Motor neuron (in vitro differentiated cells): ENCODE measurements at places on chromosomes 7 and 10. TPM values are rescaled to one million over a fixed set of nuclear protein-coding genes. Genes with fewer than 3 reads are reported as not detected.
A peak's percentile ranks its signal among the peaks of the same experiment; 100 is the strongest.

CREB3L2 gene
- 16.6 and 24.7 TPM in 2 replicates for total RNA-seq

- ATAC-seq: peak; percentile 79
Observed at GRCh38 chr10:100826983-100827818, 81.8 kb downstream of the PAX2 start.

DNA sequence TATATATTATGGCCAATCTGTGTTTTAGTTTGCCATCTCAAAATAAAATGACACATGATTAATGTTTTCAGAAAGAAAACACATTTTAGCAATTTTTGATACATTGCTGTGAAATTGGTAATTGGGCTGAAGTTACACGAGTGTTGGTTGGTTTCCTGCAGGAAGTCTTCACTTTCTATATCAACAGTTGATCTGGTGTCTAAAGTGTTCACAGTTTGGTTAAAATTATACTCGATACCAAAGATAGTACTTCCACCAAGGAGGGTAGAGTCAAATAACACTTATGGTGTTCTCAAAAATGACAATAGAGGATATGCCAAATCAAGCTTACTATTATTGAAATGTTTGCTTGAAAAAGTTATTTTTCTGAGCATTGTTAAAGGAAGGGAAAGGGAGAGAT, 120.3 kb upstream of the GLCCI1 start:
- no peak for ATAC-seq

DNA sequence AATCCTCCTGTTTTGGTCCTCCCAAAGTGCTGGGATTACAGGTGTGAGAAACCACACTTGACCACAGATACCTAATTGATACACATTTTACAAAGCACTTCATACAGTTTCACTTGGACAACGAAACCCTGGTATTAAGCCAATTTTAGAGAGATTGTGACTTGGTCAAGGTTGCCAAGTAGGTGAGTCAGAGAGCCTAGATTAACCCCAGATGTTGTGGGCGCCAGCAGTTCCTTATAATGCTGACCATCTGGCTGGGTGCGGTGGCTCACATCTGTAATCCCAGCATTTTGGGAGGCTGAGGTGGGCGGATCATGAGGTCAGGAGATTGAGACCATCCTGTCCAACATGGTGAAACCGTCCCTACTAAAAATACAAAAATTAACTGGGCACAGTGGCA, 4.9 kb upstream of the PHKG1 start:
- peak; percentile 3 for ATAC-seq
